Chondrocyte (in vitro differentiated cells): ENCODE measurements at places on chromosomes 7 and 10. TPM values are rescaled to one million over a fixed set of nuclear protein-coding genes. Genes with fewer than 3 reads are reported as not detected.

GRCh38 chr7:98399462-98399861, 1.4 kb downstream of the BAIAP2L1 start:
- no peak for DNase-seq

- peak; percentile 36 for DNase-seq
Observed at GRCh38 chr10:80460399-80461207, 6.5 kb downstream of the TSPAN14 start.

DNA sequence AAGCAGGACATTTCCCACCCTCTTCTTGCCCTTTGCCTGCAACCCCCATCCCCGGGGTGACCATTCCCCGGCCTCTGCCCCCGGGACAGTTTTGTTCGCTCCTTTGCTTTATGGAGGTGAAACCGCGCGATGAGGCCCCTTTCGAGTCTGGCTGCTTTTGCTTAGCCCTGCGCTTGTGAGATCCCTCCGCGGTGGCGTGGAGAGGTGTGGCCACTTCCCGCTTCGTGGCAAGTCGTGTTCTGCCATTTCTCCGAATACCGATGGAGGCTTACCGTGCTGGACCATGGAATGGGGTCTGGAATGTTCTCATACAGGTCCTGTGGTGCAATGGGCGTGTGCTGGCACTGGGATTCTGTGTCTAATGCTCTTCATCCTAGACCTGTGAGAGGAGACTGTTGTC, 106.7 kb downstream of the LHPP start:
- peak; percentile 56 for DNase-seq

DNA sequence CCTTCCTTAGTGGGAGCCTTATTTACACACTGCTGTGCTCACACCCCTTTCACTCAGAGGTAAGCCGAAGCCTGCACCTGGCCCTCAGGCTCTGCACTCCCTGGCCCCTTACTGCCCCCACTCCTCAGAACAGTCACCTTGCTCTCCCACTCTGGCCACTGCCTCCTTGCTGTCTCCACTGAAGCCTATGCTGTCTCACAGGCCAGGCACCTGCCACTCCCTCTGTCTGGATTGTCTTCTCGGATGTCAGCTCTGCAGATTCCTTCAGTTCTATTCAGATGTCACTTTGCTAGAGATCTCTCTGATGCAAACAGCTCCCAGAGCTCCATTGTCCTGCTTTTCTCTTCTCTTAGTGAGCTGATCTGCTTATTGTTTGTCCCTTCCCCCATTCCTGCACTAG, 390.7 kb downstream of the DPP6 start:
- no peak for DNase-seq

GBF1 gene
- 59.3 to 88.4 TPM (median 59.7 TPM) in 3 replicates for total RNA-seq

MUC3A gene
- total RNA-seq = not detected in 3 replicates

FAM25C gene
- total RNA-seq = not detected in 3 replicates

C10orf105 gene
- not detected in 3 replicates for total RNA-seq

NUPR2 gene
- not detected in 3 replicates for total RNA-seq
